ENCODE measurements at places on chromosomes 2 and 18.

DNA sequence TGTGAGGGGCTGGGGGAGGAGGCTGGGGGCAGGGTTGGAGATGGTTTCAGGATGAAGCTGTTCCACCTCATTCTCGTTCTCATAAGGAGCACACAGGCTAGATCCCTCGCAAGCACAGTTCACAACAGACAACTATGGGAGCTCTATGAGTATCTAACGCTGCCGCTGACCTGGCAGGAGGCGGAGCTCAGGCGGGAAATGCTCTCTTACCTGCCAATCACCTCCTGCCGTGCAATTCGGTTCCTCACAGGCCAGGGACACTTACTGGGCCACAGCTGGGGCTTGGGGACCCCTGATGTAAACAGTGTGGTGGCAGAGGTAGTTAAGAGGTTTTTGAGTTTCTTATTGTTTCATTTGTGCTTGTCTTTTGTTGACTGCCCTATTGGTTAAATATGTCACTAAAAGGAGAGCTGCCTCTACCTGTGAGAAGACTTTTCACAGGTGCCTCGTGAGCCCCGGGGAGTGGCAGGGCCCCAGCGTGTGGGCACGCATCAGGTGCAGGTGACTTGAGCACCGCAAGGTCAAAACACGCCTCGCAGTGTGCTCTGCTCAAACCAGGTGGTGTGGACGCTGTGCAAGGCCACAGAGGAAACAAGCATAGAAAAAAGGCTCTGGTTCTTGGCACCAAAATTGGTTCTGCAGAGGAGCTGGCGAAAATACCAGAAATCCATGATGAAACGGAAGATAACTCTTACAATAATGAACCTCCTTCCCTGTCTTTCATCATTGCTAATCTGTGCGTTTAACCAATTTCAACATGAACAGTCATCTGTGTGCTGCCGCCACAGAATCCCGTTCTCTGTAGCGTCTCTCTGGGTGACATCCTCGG lies 10.2 kb downstream of the MLPH start:
- DNase-seq, result no peak

- DNase-seq, result peak; percentile 6
Measured at GRCh38 chr18:12456441-12456840, 48.7 kb downstream of the PRELID3A start.

DNA sequence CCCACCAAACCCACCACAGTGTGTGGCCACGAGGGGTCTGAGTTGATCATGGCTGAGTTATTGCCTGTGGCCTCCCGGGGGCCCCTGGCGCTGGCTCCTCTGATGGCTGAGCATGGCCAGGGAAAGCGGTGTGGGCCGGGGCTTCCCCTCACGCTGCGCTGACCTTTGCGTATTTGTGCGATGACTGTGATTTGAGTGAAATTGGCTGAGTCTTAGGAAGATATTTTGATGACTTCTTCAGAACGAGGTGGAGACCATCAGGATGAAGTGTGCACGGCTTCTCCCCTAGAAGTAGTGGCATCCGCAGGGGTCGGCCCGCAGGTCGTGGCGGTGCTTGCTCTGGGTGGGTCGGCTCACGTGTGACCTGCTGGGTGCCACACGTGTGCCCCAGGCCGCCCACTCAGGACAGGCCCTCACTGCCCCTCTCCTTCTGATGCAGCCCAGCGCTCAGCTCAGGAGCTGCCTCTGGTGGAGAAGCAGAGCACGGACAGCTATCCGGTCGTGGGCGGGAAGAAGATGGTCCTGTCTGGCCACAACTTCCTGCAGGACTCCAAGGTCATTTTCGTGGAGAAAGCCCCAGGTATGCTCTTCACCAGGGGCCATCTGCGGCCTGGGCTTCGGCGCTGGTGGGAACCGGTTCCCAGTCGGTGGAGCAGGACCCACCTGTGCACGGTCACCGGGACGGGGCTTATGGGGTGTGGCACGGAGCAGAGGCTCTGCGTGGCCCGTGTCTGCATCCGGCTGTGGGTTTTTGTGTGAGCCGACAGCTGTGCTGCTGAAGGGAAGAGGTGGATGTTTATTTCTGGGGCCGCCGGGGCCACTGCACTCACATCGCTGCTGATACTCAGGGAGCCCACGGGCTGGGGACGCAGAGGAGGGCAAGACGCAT lies 55.8 kb downstream of the NFATC1 start:
- peak; percentile 69 for DNase-seq

DNA sequence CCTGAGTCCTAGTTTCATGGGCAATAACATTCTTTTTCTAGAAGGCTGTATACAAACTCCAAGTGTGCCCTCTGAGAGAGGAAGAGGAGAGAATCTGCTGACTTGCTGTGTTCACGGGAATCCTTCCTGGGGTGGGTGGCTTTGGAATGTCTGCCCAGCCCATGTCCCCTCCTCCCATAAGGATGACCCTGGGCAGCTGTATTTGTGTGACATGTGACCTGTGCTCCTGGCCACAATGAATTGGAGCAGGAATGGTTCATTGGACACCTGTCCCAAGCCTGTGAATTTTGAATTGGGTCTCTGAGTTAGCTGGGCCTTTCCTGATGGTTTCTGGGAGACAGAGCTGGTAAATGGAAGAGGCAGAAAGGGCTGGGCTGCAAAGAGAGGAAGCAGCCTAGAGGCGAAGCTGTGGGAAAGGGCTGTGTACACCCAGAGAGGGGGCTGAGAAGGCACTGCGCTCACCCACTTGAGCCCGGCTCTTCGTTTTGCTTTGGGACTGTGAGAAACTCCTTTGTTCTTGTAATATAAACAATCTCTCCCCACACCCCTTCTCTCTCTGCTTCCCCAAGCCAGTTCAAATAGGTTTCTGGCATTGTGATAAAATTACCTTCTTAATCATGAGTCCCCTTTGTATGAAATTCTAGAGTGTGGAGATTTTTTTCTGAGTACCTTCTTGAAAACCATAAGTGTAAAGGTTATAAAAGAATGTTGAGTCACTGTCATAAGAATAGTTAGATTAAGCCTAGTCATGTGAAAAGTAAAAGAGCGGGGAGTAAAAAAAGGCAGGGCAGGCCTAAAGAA lies 49.8 kb downstream of the SLC4A5 start:
- no peak for DNase-seq

- peak; percentile 67 for DNase-seq
Measured at GRCh38 chr2:196925768-196926561, 542 bp downstream of the PGAP1 start.

DNA sequence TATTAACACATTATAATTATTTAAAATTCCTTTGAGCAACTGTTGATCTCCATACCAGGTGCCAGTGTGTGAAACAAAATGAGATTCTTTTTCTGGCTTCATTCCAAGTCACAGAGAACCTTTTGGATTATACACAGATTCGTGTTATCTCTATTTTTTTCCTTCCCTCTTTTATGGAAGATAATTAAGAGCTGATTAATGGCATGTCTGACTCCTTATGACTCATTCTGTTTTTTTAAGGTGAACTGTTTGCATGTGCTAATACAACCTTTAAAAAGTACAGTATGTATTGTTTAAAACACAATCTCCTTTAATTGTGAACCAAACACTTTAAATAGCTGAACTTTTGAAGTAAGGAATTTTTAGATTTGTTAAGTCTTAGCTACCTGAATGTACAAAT lies 39.3 kb downstream of the PELI1 start:
- no peak for DNase-seq

- no peak for DNase-seq
Measured at GRCh38 chr2:174759381-174760065, 4.7 kb downstream of the CHRNA1 start.

DNA sequence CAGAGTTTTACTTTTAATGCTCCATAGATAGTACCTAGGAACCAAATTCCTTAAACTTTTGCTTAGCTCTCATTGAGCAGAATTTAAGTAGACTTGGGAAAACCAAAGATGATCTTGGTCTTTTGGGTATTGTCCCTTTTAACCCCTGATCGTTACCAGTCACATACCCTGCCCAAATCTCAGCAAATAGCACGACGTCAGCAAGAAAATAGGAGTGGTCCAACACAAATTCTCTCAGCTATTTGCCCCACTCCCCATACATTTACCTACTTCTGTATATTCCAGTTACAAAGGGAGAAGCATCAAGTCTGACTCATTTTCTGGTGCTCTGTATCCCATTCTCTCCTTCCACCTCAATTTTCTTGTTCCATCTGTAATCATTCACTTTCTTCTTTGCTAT lies 387.3 kb downstream of the CCDC85A start:
- no peak for DNase-seq

DNA sequence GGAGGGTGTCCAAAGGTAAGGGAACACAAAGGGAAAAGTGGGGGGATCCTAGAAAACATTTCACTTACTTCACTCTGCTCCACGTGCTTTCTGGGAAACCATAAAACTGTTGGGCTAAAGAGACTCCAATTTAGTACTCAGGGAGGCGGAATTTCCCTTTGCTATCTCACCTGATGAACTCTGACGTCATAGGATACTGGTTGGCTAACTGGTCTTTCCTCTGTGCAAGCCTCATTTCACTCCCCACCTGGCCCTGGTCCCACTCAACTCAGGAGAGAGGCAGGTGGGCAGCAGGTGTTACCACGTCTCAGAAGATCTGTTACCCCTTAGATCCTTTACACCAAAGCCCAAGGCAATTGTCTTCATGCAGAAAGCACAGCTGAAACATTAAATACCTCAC lies 51.8 kb upstream of the PMAIP1 start:
- no peak for DNase-seq

GRCh38 chr2:191486584-191487320 lies 191.2 kb upstream of the NABP1 start:
- DNase-seq, result peak; percentile 94

GRCh38 chr2:58540681-58541080 lies 299.6 kb upstream of the FANCL start:
- peak; percentile 57 for DNase-seq

- DNase-seq, result no peak
Measured at GRCh38 chr2:60516383-60516811, 37.1 kb downstream of the BCL11A start.

GRCh38 chr18:47585136-47585535 lies 333.7 kb upstream of the SKOR2 start:
- DNase-seq, result no peak

DNA sequence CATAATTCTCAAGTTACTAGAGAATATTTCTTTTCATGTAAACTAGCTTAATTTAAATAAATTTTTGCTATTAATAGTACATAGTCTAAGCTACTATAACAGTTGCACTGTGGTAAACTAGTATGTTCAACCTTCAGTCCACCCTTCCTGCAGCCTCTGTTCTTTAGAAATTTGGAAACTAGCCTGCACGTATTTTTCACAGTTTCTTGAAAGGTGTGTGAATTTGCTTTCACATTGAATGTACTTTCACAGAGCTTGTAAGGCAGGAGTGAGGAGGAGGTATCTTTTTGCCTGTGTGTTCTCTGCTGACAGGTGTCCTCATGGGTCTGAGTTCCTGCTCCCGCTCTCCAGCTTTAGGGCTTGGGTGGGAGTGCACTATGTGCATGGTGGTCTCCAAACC lies 117.5 kb downstream of the ATP9B start:
- DNase-seq, result no peak

GRCh38 chr2:58557176-58557575 lies 316.1 kb upstream of the FANCL start:
- DNase-seq, result no peak

GRCh38 chr18:3209859-3210569 lies 9.8 kb downstream of the MYOM1 start:
- DNase-seq, result no peak

- DNase-seq, result no peak
Measured at GRCh38 chr2:192307530-192307929, 112.8 kb upstream of the TMEFF2 start.

- DNase-seq, result no peak
Measured at GRCh38 chr2:231334179-231334930, 61.2 kb upstream of the B3GNT7 start.

GRCh38 chr2:208595386-208596275 lies 189.0 kb downstream of the PTH2R start:
- DNase-seq, result peak; percentile 76

- DNase-seq, result no peak
Measured at GRCh38 chr2:34408100-34408499, 809.0 kb upstream of the FAM98A start.

- no peak for DNase-seq
Measured at GRCh38 chr2:193476171-193476800, 1281.6 kb upstream of the TMEFF2 start.

GRCh38 chr18:43772907-43773306 lies 495.6 kb upstream of the SYT4 start:
- DNase-seq, result no peak

- DNase-seq, result no peak
Measured at GRCh38 chr2:206647985-206648384, 5.7 kb downstream of the FAM237A start.

GRCh38 chr2:9979977-9980376 lies 28.5 kb downstream of the GRHL1 start:
- DNase-seq, result no peak

DNA sequence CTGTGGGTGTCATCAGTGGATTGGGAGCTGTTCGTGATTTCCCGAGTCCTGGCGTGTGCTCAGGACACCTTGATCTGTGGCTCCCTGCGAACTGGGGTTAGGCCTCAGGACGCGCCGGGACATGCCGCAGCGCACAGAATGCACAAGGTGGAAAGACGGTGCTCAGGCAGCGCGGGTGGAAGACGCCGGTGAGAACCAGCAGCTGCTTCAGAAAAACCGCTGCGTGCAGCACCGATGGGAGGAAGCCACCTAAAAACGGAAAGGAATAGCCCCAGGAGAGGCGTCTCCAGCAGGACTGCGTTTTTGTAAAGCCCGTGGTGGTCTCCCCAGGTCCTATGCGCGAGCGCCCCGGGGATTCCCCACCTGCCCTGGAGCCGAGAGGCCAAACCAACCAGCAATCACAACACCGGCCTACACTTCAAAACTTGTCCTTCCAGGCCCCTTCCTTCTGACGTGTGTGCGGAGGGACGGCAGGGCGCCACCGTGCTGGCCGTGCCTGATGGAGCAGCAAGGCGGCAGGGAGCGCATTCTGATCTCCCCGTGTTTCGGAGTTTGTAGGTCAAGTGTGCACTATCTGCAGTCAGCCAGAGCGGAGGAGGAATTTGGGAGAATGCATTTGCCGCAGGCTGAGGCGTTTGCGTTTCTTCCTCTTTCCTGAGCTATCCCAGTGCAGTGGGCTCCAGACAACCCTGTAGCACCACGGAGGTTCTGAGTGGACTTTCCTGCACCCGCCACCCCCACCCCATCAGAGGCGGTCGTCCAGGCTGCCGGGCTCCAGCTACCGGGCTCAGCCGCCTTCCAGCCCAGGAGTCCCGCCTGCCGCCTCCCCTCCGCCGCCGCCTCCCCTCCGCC lies 32.2 kb downstream of the RTP5 start:
- peak; percentile 80 for DNase-seq

GRCh38 chr2:189366349-189366748 lies 74.9 kb upstream of the WDR75 start:
- peak; percentile 67 for DNase-seq

GRCh38 chr2:28435814-28436351 lies 43.2 kb downstream of the FOSL2 start:
- no peak for DNase-seq

Measured in islet precursor cell (in vitro differentiated cells).